Breast epithelium (tissue), 4 donors: ENCODE measurements at places on chromosomes 5 and 9. TPM values are rescaled to one million over a fixed set of nuclear protein-coding genes. Genes with fewer than 3 reads are reported as not detected.

DNA sequence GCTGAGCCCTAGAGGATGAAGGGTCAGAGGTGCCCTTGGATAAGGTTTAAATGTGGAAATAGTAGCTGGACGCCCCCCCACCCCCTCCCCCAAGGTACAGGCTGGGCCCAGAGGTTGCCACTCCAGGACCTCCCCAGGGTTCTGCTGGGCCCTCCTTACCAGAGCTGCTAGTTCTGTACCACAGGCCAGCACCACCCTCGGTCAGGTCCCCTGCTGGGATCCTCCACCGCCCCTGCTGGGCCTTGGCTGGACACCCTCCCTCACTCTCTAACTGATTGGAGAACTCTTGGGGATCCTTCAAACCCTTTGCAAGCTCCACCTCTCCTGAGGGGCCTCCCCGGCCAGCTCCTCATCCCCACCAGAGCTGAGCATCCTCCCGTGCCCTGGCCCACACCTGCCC lies 34.9 kb downstream of the PTGES start:
- no peak for DNase-seq

Gene GABRA1
- not detected for total RNA-seq

DNA sequence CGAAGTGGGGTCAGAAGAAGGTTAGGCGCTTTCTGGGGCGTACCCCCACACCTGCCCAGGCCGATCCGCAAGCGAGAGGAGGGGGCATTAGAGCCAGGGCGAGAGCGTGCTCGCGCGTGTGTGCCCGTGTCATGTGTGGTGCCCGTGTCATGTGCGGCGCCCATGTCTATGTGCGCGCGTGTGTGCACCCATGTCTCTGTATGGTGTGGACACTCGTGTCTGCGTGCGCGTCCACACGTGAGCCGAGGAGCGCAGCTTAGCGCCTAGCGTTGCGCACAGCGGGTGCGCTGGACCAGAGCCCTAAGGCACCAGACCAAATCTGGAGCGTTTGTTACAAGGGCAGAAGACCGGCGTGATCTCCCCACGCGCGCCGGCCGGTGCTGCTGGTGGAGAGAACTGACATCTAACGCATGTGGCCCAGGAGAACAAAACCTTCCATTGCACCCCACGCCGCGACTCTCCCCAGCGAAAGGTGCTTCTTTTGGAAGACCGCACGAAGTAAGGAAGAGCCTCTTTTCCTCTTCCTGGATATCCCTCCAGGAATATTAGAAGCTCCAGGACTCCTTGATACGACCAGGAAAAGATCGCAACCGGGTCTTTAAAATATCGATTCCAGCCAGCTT lies 644 bp downstream of the NIM1K start:
- no peak for DNase-seq

DNA sequence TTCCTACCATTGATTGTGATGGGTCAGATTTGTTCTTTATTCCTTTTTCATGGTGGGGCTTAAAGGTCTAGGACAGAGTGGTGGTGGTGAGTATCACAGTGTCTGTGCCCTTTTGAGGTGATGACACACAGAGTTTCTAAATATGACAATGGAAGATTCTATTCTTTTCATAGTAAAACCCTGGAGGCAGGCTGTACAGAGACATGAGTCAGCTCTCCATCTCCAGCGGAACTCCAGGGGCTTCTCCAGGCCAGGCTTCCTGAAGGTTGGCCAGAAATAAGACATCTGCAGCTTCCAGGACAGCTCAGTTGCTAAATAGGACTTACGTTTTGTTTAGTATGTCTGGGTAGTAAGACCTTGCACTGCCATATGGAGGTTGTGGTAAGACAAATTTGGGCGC lies 229.5 kb downstream of the CD180 start:
- DNase-seq, result no peak

Gene ST6GALNAC4
- 17.6 TPM for total RNA-seq

- DNase-seq, result no peak
These were observed 233.8 kb downstream of the HSPA4 start for GRCh38 chr5:133285583-133286021.

DNA sequence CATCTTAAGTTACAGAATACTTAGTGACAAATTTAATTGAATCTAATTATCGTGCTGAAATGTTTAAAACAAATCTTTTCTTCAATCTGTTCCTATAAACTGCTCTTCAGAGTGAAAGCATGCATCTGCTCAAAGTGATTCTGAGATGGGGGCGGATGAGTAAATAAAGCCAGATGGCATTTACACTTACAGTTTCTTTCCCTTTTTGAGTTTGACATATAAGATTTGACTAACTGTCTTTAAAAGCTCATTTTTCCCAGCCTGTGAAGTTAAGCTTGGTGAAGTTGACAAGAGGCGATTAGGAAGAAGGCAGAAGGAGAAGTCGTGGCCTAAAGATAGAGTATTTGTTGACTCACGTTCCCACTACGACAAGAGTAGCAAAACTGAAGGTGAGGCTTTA lies 137.4 kb downstream of the LPAR1 start:
- DNase-seq, result no peak

DNA sequence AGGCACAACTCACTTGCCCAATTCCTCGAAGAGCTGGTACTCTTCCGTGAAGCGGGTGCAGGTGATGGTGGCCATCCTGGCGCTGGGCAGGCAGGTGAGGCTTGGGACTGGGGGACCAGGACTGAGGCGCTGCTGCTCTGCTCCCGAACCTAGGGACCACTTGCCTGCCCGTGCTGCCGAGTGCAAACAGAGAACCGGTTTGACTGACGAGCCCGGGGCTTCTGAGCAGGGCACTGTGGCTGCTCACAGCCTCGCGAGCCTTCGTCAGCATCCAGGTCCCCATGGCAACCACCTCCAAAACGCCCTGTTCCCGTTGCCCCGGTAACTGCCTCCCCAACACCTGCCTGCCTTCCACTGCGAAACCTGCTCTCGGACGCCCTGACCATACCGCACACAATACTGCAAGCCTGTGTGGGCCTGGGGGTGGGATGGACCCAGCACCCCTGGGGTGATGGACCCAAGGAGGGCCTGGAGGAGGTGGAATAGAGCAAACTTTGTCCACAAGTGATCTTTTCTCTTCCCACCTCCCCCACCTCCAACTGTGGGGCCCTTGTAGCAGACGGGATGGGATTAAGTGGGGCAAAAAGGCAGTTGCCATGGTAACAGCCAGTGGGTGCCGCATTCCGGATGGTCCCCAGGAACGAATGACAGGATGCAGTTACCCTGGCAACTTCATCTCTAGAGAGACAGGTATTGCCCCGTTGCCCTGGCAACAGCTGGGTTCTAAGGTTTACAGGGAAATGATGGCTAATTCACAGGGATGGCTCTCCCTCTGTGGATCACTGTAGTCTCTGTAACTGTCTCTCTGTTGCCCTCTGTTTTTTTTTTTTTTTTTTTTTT lies at the start of gene CAMK2A:
TSS of gene CAMK2A (minus strand) at position 223 of the 840 bp plus-strand sequence. CDS start at position 75, 148 bp downstream.
- DNase-seq, result no peak

- DNase-seq, result no peak
These were observed 245.8 kb upstream of the PCSK5 start for GRCh38 chr9:75644649-75645048.

GRCh38 chr5:38157024-38157423 lies 101.3 kb upstream of the EGFLAM start:
- DNase-seq, result no peak

DNA sequence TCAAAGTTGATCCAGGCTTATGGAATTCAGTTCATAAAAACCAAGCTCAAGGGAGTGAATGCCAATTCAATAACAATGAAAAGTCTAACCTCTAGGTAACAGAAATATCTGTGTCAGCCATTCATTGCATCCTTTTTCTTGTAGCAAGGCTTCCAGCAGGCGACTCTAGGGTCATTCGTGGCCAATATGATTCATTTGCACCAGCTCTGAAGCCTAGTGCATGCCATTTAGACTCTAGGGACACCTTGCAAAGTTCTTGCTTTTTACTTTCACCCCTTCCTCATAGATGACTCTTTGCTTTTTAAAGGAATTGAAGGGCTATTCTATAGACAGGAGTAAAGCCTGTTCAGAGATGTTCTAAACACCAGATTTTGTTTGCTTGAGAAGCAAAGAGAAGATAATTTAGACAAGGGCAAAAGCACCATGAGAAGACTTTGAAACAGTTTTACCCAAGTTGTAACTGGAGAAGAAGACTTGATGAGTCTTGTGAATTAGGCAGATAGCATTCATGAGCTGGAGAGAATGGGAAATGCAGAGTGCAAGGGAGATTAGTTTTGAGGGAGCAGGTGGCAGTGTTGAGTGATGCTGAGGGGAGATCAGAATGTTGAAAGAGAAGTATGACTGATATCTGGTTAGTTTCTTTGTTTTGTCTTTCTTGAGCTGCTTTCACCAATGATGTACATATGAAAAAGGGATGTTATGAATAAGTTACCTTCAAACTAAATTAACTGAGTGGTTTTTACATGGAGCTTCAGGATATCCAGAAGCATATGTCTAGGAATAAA lies 94.5 kb downstream of the F2RL2 start:
- DNase-seq, result no peak

GRCh38 chr5:133406208-133406976 lies 205.9 kb downstream of the FSTL4 start:
- no peak for DNase-seq

DNA sequence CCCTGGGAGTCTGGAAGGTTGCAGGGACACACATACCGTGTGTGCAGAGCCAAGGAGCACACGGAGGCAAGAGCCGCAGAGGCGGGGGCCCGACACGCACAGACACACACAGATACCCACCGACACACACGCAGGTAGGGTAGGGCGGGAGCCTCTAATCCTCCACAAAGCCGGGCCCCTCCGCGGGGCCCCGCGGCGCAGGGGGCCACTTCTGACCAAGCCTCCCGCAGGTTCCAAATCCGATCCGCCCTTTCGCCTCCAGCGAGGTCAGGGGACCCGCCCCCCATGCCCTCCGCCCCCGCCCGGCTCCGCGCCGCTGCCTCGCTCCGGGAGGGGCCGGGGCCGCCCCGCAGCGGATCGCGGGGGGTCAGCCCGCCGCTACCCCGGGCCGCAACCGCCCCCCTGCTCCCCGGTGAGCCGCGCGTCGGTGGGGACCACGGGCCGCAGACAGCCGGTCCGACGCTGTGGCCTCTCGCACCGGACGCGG lies 1.4 kb upstream of the LMX1B start:
- DNase-seq, result no peak

Gene EQTN
- total RNA-seq, result 0.98 TPM

Gene NUTM2F
- total RNA-seq, result not detected

DNA sequence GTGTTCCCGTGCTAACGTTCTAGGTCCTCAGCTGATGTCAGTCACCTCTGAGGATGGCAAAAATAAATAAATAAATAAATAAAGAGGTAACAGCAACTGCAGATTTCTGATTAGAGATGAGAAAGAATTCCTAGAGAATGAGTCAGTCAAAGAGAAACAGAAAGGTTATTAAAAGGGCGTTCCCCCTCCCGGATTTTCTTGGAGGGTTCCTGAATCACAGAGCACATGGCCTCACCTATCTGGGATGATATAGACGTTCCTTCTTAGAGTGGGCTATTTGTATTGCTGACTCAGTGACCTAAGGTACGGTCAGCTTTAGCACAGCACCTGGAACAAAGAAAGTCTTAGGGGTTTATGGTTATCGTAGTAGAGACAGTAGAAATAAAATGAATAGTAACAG lies 30.6 kb downstream of the HTR4 start:
- DNase-seq, result no peak

Gene PCDHB13
- 3.7 TPM for total RNA-seq

Gene INSL4
- not detected for total RNA-seq

- no peak for DNase-seq
These were observed 18.6 kb downstream of the GOLGA2 start for GRCh38 chr9:128257086-128257825.

GRCh38 chr5:137342764-137343163 lies 156.4 kb downstream of the SPOCK1 start:
- no peak for DNase-seq

- DNase-seq, result peak; percentile 17
These were observed 44.8 kb upstream of the RNF130 start for GRCh38 chr5:180116077-180116999.

- DNase-seq, result no peak
These were observed 55.7 kb upstream of the SAP30L start for GRCh38 chr5:154390096-154390495.

Gene BDP1
- 119 TPM for total RNA-seq

Gene ISCA1
- total RNA-seq, result 35.7 TPM

DNA sequence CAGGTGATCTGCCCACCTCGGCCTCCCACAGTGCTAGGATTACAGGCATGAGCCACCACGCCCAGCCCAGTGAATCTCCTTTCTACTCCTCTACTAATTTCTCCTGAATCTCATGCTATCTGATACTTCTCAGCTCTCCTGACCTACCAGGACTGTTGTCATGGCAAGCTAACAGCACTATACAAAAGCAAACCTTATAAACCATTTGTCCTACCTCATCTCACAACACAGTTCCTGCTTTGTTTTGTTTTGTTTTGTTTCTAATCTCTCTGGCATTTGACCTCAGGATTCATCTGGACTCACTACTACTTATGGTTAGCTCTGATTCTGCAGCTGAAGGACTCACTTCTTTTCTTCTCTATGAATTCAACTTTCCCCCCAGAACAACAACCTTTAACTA lies 734.8 kb downstream of the TLE1 start:
- no peak for DNase-seq

Gene SLC6A3
- 0.32 TPM for total RNA-seq

Gene FOXD4L5
- 0.29 TPM for total RNA-seq

Gene TMEM171
- not detected for total RNA-seq
